ENCODE measurements at places on chromosomes 13 and 19.

DNA sequence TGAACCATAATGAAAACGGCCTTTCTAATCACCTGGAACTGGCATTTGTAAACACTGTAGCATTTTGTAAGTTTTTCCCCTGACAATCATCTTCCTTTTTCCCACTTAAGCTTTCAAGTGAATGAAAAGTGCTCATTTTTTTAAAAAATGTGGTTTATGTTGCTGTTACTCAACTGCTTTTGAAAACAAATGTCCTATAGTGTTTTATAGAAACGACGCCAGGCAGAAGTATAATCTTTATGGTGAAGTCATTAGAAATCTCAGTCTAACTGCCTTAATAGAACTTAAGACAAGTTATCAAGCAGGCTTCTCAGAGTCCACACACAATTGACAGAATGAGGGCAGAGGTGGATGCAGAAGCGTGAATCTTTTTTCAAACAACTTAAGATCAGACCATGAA, 442.3 kb downstream of the KLF12 start:
- no peak for DNase-seq

GRCh38 chr19:9823816-9824215, 3.9 kb upstream of the UBL5 start:
- DNase-seq: no peak

DNA sequence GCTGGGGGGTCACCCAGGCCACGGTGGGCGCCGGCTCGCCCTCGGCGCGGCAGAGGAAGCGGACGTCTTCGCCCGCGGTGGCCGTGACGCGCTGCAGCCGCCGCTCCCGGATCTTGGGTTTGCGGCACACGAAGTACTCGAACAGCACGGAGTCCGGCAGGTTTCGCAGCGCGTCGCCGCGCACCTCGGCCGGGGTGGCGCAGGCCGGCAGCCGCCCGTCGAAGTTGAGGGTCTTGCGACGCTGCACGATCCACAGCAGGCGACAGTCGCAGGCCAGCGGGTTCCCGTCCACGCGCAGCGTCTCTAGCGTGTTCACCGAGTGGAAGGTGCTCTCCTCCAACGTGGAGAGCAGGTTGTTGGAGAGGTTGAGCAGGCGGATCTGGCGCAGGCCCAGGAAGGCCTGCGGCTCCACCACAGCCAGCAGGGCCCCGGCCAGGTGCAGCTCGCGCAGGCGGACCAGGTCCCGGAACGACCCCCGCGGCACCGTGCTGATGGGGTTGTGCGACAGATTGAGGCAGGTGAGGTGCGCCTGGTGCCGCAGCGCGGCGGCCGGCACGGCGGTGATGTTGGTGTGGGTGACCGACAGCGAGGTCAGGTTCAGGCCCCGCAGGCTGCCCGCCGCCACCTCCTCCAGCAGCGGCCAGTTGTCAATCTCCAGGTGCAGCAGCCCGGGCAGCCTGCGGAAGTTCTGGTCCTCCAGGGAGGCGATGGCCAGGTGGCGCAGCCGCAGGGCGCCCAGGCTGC, 8.6 kb upstream of the PEAK3 start:
- no peak for DNase-seq

- no peak for DNase-seq
Measured at GRCh38 chr19:37855098-37855497, 51.3 kb downstream of the WDR87 start.

GRCh38 chr13:65784088-65784816, 1445.9 kb downstream of the PCDH9 start:
- DNase-seq: no peak

DNA sequence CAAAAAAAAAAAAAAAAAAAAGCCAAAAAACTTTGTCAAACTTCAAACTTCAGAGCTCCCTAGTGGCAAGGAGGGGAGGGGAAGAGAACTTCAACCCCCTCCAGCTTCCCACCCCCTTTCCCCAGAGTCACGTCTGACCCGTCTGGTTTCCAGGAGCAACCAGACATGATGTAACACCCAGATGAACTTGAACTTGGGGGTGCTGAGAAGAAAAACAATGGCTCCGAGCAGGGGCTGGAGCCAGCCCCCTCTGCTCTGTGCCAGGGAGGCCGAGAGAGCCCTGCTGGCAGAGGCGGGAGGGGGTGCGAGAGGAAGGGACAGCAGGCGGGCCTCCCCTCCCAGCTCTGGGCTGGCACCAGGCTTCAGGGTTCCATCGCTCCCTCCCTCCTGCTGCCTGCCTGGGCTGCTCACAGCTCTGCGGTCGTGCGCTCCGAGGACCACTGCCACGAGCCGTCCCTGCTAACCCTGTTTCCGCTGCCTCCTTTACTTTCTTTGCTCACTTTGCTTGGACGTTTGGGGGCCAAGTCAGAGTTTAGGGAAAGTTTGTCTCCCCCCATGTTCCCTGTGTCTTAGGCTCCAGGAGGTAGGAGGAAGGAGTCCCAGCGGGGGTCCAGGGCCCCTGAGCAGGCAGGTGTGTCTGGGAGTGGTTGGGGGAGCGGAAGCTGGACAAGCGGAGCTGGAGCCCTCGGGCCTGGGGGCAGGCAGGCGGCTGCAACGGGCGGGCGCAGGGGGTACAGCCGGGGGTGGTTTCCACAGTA, 11.1 kb downstream of the LYL1 start:
- DNase-seq: no peak

DNA sequence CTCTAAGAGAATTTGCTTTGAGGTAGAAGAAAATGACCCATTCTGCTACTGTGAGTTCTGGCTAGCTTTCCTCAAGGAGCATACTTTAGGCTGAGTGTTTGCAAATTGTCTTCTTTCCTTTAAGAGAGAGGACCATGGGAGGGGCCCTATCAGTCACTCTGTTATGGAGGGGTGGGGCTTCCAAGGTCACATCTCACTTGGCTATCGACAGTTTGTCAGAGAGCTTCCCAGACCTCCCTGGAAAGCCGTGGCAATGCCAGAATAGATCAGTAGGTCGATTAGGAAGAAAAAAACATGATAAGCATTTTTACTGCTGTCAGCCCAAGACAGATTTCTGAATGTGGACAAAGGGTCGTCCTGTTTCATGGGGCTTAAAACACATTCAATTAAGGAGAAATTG, 93.3 kb downstream of the OXGR1 start:
- no peak for DNase-seq

GRCh38 chr19:48518207-48518606, 6.6 kb upstream of the LMTK3 start:
- DNase-seq: no peak

- no peak for DNase-seq
Measured at GRCh38 chr19:38250428-38250820, 5.8 kb downstream of the PPP1R14A start.

- DNase-seq: no peak
Measured at GRCh38 chr13:111213964-111214726, 99.0 kb downstream of the ARHGEF7 start.

- DNase-seq: no peak
Measured at GRCh38 chr13:30037766-30038165, 187.3 kb upstream of the UBL3 start.

- DNase-seq: peak; percentile 95
Measured at GRCh38 chr13:110869805-110870706, 44.8 kb downstream of the ANKRD10 start.

- no peak for DNase-seq
Measured at GRCh38 chr13:79522583-79522982, 41.6 kb downstream of the NDFIP2 start.

DNA sequence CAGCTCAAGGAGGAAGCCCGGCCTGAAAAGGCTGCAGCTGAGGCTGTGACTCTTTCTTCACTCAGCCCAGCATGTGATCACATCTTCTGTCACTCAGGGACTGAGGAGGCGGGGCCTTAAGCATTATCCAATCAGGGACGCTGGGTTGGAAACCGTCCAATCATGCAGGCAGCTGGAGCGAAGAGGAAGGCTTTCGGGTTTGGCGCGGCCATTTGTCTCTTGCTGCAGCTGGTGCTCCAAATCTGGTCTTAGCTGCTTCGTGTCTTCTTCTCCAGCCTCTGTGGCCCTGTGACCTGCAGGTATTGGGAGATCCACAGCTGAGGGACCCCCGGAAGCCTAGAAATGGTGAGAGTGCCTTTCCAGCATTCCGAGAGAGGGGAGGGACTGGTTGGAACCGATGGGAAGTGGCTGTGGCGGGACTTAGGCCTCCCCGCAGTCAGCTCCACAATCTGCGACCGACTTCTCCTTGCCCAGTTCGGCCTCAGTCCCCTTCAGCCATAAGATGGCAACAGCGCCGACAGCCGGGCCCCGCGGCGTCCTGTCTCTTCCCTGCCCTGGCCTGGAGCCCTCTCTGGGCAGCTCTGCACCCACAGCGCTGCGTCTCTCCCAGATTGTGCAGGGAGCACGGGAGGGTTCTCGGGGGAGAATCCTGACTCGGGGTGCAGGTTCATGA, at the start of gene ZNF90:
ZNF90 (plus strand) TSS at position 210 of the 673 bp plus-strand sequence; CDS start at position 343, 133 bp downstream.
- DNase-seq: peak; percentile 83

Measured in Panc1 (cell line).